ENCODE measurements at places on chromosomes 5 and 9. TPM values are rescaled to one million over a fixed set of nuclear protein-coding genes. Genes with fewer than 3 reads are reported as not detected.

FOXI1 gene
- total RNA-seq, result not detected

HSD17B3 gene
- not detected for total RNA-seq

ADAMTSL2 gene
- total RNA-seq, result not detected

ZNF454 gene
- not detected for total RNA-seq

DIPK1B gene
- 0.47 TPM for total RNA-seq

ACTL7A gene
- total RNA-seq, result not detected

SLCO4C1 gene
- total RNA-seq, result 0.22 TPM

LHFPL2 gene
- total RNA-seq, result 0.08 TPM

PTGES2 gene
- 87.7 TPM for total RNA-seq

EMB gene
- total RNA-seq, result 80.6 TPM

- no peak for DNase-seq
Observed at GRCh38 chr9:134818591-134818990, 62.0 kb upstream of the FCN2 start.

DNA sequence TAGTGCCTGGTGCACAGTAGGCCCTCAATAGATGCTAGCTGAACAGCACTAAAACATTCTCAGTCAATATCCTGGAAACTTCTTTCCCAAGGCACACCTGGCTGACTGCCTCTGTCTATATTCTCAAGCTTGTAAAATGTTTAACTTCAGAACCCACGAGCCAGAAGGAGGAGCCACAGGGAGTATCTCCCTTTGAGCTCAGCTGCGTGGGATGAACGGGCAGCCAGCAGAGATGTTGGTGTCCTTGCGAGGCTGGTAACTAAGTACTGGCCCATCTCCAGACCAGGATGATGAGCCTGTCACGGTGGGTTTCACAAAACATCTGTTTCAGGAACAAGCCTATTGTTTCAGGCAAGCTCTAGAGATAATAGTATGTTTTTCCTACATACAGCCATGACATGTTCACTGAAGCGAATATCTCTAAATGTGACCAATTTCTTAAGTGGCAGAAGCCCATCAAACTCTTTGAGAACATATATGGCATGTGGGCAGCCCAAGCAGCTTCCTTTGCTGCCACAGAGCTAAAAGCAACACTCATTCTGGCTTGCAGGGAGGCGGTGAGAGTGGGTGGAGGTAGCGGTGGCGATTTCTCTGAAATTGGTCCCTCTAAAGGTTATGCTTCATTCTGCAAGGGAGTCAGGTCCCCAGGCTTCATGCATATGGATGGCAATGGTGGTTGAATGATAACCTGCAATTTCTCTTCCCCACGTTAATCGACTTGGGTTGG, 206.2 kb downstream of the TTLL11 start:
- no peak for DNase-seq

GRCh38 chr9:90905822-90906221, 104.2 kb downstream of the SYK start:
- no peak for DNase-seq

DNA sequence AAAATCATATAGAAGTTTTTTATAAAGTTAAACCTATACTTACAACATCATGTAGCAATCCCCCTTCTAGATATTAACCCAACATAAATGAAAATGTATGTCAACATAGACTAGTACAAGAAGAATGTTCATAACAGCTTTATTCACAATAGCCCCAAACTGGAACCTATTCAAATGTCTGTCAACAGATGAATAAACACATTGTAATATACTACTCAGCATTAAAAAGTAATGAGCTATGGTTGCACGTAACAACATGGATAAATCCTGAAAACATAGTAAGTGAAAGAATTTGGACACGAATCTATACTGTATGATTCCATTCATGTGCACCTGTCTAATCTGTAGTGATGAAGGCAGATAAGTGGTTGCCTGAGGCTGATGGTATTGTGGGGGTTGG, 73.9 kb downstream of the CSNK1G3 start:
- no peak for DNase-seq

- DNase-seq, result no peak
Observed at GRCh38 chr9:93200989-93201334, 17.0 kb downstream of the WNK2 start.

- DNase-seq, result no peak
Observed at GRCh38 chr5:38410304-38410990, 146.0 kb downstream of the LIFR start.

DNA sequence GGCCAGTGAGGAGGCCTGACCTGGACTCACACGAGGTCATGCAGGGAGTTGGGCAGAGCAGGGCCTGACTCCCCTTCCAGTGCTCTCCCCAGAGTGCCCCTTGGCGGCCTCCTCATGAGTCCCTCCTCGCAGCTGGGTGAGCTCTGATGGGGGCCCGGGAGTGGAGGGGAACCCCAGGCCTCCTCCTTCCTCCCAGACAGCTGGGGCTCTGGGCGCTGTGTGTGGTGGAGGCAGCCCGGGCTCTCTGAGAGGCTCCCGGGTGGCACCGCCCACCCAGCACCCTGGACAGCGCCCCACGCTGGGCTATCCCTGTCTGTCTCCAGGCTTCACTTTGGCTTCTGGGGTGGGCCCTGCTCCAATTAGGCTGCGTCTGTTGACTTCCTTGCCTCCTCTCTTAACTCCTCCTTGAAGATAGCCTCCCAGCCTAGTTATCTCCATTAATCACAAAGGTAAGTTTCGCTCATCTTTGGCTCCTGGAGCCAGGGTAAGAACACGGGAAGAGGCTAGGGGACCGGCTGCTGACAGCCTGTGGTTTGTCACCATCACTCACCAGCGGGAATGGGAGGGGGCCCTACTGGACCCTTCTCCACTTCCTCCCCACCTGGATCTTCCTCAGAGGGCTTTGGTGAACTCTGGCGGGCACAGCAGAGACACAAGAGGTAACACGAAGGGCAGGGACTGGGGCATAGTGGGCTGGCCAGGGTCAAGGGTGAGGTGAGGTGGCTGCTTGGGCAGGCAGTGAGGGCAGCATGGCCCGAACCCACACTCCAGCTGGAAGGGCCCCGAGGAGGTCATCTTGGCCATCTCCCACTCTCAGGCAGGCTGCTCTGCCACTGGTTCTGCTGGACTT, 13.1 kb downstream of the PSD2 start:
- peak; percentile 15 for DNase-seq

DNA sequence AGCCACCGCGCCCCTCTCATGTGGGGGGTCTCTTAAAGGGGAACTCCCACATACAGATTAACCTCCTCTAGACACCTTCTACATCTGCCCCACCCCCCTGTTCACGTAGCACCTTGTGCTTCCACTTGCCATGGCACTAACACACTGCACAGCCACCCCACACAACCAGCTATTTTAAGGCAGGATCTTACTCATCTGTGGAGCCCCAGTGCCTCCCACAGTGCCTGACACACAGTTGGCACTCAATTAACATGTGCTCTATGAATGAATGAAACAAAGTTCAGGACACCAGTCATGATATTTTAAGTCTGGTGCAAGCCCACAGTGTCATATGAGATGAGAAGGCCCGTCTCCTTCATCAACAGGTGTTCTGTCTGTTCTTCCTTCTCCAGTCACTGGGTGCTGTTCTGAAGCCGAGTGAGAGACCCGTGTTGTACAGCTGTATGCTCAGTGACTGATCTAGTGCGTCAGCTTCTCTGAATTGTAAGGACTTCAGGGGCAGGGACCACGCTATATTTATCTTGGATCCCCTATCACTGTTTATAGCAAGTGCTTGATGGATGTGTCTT, 149.1 kb downstream of the TLE1 start:
- no peak for DNase-seq

DNA sequence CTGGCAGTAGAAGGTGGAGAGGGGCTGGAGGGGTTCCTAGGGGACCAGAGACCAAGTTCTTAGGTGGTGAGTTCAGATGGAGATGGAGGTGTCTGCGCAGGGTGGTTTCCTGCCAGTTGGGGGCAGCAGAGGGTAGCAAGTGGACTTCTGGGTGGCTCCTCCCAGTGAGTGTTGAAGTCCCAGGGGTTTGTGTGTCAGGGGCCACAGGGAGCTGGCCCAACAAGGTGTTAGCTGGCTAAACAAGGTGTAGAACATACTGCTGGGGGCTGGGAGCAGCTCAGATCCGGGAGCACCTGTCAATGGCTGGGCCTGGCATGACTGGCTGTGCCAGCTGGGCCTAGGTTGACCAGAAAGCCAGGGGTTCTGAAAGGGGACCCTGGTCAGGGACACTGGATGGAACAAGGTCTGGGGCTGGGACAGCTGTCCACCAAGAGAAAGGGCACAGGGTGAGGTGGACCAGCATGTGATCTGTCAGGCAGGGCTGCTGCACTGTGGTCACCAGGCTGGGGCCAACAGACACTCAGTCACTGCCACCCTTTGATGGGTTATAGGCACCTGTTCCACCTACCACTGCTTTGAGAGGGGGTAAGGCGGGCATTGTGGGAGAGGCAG, 35.6 kb downstream of the DAB2IP start:
- DNase-seq, result peak; percentile 53

DNA sequence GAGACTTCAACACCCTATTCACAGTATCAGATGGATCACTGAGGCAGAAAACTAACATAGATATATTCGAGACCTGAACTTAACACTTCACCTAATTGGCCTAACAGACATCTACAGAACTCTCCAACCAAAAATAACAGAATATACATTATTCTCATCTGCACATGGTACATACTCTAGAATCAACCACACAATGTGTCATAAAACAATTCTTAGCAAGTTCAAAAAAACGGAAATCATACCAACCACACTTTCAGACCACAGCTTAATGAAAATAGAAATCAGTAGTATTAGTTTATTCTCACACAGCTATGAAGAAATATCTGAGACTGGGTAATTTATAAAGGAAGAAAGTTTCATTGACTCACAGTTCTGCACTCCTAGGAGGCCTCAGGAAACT, 387.9 kb downstream of the DEPDC1B start:
- DNase-seq, result no peak

GRCh38 chr5:6222121-6222520, 156.2 kb downstream of the MED10 start:
- no peak for DNase-seq

- DNase-seq, result no peak
Observed at GRCh38 chr9:133002147-133003070, 23.9 kb downstream of the GFI1B start.

GRCh38 chr5:33969572-33970452, 14.7 kb downstream of the SLC45A2 start:
- DNase-seq, result no peak

DNA sequence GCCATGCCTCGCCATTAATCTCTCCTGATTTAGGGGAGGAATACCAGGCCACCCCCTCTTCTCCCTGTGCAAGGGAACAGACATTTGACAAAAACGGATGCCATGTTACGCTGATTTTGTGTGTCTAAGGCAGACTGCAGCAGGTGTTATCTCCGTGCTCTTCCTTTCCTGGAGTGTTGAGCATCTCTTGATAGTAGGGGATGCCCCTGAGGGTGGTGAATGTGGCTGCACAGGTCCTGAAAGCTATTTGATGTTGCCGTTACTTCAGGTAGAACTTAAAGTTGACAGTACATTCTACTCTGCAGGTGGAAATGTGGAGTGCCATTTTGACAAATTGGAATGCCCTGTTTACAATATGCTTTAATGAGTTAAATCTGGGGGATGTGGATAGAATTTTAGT, 21.5 kb downstream of the TENT4A start:
- no peak for DNase-seq

DNA sequence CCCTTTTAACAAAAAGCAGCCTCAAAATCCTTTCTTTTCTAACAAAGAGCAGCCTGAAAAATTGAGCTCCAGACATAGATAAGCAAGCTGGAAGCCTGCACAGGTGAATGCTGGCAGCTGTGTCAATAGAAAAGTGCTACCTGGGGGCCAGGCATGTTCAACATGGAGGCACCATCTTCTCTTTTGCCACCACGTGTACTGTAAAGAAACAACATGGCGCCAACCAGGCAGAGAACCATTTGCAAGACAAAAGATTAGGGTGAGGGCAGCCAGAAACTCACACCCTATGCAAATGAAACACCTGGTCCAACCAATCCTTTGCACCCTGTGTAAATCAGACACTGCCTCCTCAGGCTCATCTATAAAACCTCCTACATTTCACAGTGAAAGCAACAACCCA, 96.0 kb downstream of the ACTL7B start:
- no peak for DNase-seq

DNA sequence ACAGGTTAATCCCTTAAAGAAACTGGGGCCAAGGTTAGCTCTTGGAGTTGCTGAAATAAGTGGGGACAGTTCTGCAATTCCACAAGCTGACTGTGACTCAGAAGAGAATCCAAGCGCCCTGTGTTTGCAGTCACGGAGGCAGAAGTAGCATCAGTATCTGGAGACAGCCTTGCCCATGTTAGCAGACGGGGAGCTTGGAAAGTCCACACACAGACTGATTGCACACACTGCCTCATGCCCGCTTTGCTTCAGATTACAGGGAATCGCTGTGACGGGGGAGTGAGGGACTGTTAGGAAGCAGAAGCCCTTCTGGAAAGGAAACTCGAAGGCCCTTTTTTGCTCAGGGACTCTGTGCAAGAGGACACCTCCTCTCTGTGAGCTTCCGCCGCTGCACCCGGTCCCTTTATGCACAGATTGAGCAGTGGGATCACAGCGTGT, 30.9 kb upstream of the PPP1R26 start:
- DNase-seq, result no peak

All from activated T-helper 1 cell treated with anti-CD3 and anti-CD28 coated beads, Interleukin-12 subunit alpha, Interleukin-12 subunit beta, Interleukin-2, Interleukin-4 antibody, amounts not matched to agents 30 ng/mL and 10 ng/mL and 1 ng/mL, durations not matched to agents 14 hours and 24 hours and 36 hours (primary cell).